Activated CD4-positive, alpha-beta T cell treated with anti-CD3 and anti-CD28 coated beads, Interleukin-2, amount 50 U/mL, for 24 hours (primary cell): ENCODE measurements at places on chromosomes 2 and 18.

DNA sequence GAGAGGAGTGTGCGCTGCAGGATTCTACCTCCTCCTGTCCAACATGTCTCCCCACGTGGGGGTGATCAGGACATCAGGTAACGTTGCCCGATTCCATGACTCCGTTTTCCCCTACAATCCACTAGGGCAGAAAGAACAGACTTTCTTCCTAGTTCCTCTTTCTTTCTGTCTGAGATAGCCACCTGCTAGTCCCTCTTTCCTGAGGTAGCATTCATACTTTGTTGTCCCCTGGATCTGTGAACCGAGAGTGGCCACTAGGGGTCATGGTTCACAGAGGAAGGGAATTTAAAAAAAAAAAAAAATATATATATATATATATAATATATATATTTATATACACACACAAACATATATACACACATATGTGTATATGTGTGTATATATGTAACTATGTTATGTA lies 210.0 kb upstream of the ZNF521 start:
- DNase-seq, result no peak

- no peak for DNase-seq
Measured at GRCh38 chr2:122136056-122136455, 380.6 kb downstream of the TSN start.

DNA sequence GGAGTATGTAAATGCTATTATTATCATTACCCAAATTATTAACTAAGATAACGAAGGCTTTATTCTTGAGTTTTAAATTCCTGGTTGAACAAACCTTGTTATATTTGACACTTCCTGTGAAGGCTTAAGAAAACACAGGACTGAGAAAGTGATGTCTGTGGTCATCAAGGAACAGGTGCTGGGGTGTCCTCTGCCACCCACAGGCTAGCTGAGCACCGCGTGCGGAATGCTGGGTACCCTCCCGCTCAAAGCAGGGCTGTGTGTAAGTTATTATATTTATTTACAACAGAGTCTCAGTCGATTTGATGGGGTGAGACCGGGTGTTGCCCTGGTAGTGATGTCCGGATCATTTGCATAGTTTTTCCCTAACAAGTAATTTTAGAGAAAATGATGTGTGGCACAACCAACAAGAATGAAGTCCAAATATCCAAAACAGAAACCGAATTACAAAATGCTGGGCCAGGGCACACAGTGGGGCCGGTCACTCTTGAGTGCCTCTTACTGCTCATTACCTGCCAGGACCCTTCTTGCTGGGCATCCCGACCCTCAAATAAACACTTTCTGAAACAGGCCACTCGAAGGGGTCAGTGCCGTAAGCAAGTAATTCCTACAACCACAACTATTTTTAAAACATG lies 49.2 kb downstream of the TMEM18 start:
- DNase-seq, result no peak

DNA sequence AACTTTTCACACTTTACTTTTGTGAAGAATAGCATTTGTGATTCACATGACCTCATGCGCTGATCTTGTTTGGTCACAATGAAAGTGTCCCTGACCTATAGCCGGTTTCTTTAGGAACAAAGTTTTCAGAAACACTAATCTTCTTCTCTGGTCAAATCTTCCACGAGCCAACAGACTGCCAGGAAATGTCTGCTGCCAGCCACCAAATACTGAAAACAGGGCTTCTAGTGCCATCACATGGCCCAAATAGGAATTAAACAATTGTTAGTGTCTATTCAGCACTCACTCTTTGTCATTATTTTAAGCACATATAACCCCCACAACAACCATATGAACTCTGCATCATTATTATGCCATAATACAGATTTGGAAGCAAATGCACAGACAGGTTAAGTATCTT lies 286.5 kb upstream of the SYT4 start:
- DNase-seq, result no peak

- DNase-seq, result peak; percentile 80
Measured at GRCh38 chr2:10832203-10832936, 19.8 kb upstream of the PDIA6 start.

DNA sequence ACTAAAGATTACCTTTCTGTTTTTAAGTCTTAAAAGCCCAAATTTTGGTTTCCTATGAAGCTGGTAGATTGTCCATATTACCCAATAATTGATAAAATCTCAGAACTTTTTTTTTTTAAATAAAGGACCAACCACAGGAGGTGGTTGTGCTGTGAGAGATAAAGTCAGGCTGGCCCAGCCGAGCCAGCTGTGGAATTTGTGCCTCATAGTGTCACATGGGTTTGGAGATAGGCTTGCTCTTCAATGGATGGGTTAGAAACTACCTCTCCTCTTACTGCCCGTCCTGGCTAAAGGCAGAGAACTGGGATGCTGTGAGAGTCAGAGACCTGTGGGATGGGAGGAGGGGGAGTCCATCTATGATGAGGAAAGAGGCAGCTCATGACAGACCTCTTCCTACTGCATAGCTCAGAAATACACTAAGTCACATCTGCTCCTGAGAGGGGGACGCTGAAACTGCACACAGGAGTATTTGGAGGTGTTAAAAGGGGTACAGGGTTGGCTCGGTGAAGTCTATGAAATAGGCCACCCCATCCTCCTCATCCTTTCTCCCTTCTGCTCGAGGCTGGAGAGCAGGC lies 99.7 kb upstream of the MGAT4A start:
- no peak for DNase-seq
